ENCODE measurements at places on chromosomes 7 and 10.

DNA sequence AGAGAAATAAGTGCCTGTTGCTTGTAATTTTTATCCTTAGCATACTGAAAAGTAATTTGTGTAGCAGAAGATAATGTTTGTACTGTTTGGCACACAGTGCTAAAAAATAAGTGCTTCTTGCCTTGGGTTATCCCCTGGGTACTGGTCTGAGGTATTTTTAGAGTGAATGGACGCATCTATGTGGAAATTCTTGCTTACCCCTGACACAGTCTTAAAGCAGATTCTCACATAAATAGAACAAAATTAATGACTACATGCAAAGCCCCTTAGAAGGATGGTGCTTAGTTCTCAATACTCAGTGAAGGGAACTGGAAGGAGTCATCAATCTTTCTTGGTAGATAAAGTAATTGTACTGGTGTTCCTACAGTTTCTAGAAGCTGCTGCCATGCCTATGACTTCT lies 548.6 kb downstream of the ARL4A start:
- DNase-seq = no peak

- no peak for DNase-seq
These were observed 8.9 kb upstream of the SLC26A3 start for GRCh38 chr7:107811934-107812333.

GRCh38 chr7:99195867-99196266 lies 12.0 kb downstream of the KPNA7 start:
- no peak for DNase-seq

GRCh38 chr10:28628184-28628893 lies 49.0 kb upstream of the BAMBI start:
- DNase-seq = peak; percentile 72

DNA sequence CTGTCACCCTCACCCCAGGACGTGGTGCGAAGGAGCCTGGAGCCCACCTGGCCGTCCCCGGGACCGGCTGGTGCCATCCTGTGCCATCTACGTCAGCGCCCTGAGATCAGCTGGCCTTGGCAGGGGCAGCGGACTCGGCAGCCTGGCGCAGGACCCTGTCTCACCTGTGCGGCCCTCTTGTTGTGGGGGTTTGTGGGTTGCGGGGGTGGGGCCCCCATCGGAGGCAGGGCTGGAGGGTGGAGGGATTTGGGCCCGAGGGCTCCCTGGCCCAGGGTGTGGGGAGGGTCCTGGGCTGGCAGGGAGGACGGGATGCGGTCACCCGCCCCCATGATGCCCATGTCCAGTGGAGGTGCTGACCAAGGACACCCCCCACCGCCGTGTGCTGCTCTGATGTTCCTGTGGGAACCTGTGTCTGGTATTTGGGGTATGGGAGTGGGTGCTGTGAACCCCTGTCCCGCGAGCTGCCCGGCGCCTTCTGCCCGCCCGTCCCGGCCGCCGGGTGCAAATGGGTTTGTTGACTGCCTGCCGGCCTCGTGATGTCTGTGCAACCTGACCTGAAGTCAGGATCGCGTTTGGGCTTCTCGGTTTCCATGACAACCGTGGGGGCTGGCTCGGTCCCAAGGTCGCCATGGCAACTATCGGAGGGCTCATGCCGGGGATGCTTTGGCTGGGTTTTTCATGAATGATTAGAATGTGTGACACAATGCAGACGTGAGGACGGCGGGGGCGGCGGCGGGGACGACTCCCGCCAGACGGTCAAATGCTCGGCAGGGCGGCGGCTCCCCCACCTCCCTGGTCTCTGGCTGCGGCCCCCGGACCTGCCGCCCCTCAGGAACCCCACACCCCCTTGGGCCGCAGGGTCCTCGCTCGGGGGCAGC lies 7.3 kb downstream of the MAFK start:
- DNase-seq = no peak

DNA sequence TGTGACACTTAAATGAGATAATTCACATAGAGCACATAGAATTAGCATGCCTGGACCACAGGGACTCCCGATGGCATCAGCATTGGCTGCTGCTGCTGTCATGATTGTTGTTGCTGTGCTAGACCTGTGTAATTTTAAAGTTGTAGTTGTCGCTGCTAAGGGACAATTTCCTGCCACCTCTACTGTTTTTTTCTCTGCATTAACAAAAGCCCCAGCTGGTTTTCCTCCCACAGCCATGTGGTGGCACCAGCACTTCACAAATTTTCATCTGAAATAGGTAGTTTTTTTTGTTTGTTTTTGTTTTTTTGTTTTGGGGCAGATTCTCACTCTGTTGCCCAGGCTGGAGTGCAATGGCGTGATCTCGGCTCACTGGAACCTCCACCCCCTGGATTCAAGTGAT lies 25.4 kb upstream of the PRXL2A start:
- peak; percentile 30 for DNase-seq

DNA sequence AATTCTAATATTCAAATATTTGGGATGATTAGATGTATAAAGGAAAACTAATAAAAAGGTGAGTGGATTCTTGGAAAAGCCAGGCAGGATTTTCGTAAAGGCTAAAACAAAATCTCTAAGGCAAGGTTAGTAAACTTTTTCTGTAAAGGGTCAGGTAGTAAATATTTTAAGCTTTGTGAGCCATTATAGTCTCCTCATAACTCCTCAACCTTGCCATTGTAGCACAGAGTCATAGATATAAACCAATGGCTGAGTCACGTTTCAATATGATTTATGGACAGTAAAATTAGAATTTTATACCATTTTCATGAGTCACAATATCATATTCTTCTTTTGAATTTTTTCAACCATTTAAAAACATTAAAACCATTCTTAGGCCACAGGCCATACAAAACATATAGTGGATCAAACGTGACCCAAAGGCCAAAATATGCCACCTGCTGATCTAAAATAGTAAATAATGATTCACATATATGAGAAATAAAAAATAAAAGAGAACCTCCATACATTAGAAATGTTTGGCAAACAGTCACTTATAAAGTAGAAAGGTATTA lies 651.8 kb upstream of the LRRTM3 start:
- DNase-seq = no peak

DNA sequence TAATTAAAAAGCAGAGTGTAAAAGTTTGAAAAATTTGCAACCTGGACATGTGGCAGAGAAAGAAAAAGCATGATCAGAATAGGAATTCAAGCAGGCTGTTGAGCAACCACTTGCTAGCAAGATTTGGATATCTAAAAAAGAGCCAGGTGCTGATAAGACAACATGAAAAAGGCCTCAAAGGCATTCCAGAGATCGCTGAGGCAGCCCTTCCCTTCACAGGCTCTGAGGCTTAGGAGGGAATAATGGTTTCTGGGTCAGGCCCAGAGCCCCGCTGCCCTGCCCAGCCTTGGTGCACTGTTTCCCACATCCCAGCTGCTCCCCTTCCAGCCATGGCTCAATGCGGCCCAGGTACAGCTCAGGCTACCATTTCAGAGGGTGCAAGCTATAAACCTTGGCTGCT lies 64.1 kb upstream of the EEPD1 start:
- DNase-seq = no peak

- DNase-seq = no peak
These were observed 50.9 kb downstream of the DOCK1 start for GRCh38 chr10:126955934-126956711.

GRCh38 chr7:26616235-26616634 lies 248.2 kb downstream of the SKAP2 start:
- DNase-seq = no peak

- DNase-seq = peak; percentile 27
These were observed 130.4 kb upstream of the GHITM start for GRCh38 chr10:84008878-84009277.

GRCh38 chr7:41685684-41686083 lies 17.2 kb downstream of the INHBA start:
- DNase-seq = no peak

DNA sequence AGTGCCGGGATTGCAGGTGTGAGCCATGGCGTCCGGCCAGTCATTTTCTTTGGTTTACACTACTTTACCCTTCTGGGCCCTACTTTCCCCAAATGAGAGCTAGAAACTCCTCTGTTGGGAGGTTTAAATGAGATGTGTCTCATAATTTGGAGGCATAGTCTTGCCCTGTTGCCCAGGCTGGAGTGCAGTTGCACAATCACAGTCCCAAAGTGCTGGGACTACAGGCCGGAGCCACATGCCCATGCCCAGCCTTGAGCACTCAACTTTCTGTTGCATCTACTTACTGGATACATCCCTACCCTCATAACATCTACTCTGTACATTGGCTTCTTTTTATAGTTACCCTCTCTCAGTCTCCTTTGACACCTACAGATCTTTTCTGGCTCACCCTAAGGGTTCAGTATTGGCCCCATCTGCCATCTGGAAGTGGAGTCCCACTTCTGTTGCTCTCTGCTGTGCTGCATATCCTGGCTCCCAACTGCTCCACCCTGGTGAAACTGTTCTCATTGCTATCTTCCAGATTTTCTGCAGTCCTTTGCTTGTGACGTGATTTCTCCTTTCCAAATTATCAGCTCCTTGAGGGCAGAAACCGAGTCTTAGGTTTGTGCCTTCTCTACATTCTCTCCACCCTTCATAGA lies 8.4 kb downstream of the EIF4H start:
- DNase-seq = no peak

- DNase-seq = no peak
These were observed 118.7 kb upstream of the NEBL start for GRCh38 chr10:21015851-21016250.

DNA sequence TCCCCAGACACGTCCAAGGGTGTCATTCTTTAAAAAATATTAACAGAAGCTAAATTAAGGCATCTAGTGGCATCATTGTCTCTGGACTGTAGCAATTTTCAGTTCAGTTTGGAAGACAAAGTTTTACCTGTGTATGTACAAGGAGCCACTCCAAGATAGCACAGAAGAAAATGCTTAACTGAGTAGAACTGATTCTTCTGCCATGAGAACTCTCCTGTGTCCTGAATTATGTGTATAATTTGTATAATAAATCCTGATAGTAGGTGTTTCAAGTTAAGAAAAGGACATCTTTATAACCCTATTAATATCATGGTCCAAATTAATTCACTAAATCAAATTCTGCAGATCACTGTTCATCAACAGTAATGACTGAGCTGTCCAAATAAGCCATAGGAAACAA lies 1104.0 kb downstream of the XPNPEP1 start:
- DNase-seq = no peak

DNA sequence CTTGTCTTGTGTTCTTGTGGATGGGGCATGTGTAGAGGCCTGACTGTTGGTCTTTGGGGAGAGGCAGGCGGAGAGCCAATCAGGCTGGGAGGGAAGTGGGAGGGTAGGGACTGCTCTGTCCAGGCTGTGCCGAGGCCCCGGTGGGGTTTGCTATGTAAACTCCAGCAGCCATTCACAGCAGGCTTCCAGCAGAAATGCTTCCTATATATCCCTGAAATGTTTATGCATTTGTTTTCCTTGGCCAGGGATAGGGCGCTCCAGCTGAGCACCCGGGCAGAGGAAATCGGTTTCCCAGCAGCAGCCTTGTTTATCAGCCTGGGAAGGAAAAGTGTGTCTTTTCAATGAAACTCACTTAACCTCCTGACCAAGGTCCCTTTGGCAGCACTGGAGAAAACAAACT lies 18.3 kb upstream of the AQP1 start:
- no peak for DNase-seq

DNA sequence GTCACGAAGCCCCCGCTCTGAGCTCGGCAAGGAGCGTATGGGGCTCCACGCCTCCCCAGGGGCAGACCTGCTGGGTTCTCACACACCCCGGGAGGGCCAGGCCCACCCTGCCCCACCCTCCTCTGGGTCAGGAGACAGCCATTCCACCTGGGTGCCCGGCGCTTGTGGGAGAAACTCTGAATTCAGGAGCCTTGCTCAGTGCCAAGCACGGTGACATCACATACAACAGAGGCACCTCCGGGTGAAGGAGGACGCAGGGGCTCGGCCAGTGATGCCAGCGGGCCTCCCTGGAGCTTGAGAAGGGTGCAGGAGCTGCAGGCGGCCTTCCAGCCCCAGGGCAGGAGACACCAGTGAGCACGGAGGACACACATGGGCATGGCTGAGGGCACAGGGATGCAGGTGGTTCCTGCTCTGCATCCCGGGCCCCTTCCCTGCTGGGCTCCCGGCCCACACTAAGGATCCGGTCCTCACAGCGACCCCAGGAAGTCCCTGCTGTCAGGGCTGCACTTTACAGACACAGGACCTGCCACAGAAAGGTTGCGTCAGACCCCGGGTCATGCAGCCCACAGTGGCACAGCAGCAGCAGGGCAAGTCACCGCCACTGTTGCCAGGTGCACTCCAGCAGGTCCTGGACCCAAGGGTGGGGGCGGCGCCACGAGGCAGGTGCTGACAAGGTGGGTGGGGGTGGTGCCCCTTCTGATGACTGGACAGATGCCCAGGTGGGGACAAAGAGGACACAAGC lies 108.0 kb downstream of the MAD1L1 start:
- no peak for DNase-seq

- no peak for DNase-seq
These were observed 8.8 kb downstream of the BLVRA start for GRCh38 chr7:43767311-43767710.

DNA sequence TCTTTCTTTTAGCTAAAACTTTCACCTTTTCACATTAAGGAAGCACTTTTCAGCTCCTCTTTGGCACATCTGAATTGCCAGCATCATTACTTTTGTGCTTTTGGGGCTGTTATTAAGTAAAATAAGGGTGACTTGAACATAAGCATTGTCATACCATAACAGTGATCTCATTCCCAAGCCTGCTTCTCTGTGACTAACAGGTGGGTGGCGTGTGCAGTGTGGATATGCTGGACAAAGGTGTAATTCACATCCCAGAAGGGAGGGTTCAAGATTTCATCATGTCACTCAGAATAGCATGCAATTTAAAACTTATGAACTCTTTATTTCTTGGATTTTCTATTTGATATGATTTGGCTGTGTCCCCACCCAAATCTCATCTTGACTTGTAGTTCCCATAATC lies 517.4 kb upstream of the MKI67 start:
- no peak for DNase-seq

DNA sequence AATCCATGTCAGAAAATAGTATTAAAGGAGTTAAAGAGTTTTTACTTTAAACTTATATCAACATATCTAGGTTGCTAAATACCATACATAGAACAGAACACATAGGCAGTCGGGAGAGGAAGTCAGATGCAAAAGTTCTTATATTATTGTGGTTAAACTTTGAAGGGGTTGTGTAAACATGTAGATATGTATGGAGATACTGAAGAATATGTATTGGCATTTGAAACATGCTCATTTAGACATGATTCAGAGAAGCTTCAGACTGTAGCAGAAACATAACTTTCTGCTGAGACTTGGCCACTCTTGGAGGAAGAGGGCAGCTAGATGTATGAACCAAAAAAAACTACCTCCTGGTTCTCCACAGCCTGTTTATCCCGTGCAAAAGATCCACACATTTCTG lies 103.5 kb upstream of the FERD3L start:
- no peak for DNase-seq

DNA sequence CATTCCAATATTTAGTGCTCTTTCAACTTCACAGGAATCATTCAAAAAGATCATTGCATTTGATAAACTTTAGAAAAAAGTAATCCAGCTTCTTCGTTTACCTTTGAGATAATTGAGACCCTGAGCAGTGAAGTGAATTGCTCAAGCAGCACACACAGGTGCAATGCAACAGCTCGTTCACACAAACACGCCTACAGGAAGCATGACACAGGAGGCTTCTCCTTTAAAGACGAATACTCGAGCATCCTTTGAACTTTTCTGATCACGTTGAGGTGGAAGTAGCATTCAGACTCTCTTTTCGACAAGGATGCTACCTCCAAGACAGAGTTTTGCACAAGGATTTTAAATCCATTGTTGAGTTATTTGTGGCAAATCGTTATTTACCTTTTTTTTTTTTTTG lies 18.0 kb upstream of the RSU1 start:
- peak; percentile 21 for DNase-seq

All from activated T-cell treated with anti-CD3 and anti-CD28 coated beads, Interleukin-2, amount 50 U/mL, for 72 hours (primary cell).